HL-60 (cell line): ENCODE measurements at places on chromosomes 16 and 17.

DNA sequence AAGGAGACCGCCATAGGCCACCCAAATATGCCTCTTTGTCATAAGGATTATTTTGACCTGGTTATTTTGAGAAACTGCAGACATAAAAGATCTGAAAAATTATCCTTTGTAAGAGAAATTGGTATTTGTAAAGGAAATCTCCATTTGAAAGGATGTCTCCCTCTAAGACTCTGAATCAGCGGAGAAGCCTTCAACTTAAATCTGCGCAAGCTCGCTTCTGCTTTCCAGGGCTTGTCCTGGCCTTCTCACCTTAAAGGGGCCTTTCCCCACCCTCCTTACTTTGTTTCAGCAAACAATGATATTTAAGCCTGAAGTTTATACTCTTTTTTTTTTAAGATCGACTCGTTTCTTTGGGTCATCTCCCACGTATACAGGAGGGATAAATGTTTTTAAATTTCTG lies 34.5 kb downstream of the HSBP1 start:
- DNase-seq = no peak

GRCh38 chr16:68375801-68376536 lies 65.2 kb downstream of the PRMT7 start:
- no peak for DNase-seq

DNA sequence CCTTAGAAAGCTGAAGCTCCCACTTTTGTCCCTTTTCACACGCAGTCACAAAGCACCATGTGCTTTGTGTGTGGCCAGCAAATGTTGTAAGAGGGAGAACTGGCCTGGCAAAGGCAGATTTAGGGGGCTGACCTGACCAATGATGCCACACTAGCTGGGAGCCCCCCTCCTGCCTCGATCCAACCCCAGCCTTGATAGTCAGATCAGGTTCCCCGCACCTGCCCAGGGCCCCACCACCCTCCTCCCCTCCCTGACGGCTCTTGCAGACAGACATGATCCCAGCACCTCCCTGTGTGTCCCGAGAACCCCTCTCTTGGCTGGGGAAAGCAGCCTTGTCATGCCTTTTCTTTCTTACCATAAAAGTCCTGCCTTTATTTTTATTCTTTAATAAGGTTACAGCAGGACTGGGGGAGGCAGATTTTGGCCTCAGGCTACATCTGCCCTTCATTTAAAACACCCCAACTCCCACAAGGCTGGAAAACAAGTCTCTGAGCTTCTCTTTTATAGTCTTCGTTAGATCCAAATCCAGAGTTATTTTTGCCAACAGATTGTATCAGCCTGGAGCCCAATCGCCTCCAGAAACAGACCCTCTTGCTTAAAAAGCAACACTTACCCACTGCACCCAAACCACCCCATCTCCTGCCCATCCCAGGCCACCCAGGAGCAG lies 201.8 kb upstream of the CDH5 start:
- DNase-seq = no peak

DNA sequence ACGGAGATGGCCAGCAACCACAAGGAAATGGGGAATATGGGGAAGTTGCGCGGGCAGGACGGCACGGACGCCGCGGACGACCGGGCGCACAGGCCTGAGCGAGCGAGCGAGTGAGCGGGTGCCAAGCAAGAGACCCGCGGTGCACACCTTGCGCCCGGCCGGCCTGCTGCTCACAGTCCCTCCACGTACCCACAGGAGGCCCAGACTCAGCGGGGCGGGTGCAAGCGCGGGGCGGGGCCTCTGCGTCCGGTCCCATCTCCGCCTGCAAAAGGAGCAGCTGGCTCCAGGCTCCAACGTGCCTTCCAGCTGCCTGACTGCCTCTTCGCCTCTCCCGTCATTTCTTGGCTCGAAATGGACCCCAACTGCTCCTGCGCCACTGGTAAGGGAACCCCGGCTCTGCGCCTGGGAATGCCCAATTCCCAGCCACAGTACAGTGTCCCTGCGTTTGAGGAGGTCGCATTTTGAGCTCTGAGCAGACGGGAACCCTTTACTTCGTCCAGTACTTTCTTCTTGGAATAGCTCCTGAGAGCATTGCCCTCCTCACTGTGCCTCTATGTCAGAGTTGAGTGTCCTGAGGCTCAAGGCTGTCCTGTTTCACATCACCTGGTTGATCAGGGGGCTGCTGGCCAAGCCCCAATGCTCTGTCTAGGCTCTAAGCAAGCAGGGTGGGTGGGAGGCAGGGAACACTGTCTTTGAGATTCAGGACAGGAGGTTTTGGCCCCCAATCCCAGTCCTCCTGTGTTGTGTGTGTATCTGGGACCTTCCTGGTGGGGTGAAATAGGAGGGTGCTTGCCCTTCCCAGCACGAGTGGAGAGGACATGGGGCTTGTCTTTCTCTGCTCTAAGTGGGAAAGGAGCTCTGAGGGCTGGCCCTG lies 8.1 kb upstream of the MT1E start:
- DNase-seq = peak; percentile 25

DNA sequence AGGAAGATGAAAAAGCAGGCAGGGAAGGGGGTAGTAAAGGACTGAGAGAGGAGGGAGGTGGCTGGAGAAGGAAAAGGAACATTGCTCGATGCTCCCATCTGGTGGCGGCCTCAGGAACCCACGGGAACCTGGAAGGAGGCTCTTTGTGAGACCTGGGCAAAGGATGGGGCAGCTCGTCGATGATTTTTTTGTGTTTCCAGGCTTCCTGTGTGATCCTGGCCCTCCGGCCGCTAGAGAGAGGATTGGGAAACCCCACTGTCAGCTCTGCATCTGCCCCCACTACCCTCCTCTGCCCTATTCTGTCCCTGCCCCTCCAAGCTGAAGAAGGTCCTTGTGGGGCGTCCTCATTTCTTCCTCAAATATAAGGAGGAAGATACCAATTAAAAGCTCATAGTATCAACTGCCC lies 6.6 kb downstream of the WFIKKN2 start:
- DNase-seq = peak; percentile 30

- no peak for DNase-seq
These were observed 184.2 kb downstream of the KCNJ2 start for GRCh38 chr17:70353408-70354092.

GRCh38 chr17:63696381-63696961 lies 3.5 kb downstream of the LIMD2 start:
- peak; percentile 60 for DNase-seq

DNA sequence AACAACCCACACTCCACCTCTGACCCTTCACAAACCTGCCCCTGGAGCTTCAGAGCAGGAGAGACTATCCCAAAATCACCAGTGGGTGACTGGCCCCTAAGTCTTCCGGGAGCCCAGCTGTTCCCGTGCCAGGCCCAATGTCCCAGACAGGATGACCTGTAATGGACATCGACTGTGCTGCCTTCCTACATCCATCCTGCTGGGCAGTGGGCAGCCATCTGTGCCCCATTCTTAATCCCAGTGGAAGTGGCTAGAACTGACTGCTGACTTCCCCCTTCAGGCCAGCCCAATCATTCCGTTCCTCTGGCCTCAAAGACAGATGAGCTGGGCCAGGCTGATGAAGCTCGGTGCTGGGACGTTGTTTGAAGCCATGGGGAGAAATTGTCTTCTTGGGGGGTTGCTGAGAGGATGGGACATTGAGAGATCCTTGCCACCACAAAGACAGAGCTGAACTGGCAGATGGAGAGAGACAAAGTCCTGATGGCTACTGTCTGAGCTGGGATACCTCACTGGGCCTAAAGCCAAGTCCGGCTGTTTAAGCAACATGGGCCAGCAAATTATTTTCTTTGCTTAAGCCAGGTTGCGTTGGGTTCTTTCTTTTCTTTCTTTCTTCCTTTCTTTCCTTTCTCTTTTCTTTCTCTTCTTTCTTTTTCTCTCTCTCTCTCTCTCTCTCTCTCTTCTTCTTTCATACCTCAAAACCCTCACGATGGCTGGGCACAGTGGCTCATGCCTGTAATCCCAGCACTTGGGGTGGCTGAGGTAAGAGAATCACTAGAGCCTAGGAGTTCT lies 17.9 kb upstream of the ALOX15B start:
- DNase-seq = no peak

DNA sequence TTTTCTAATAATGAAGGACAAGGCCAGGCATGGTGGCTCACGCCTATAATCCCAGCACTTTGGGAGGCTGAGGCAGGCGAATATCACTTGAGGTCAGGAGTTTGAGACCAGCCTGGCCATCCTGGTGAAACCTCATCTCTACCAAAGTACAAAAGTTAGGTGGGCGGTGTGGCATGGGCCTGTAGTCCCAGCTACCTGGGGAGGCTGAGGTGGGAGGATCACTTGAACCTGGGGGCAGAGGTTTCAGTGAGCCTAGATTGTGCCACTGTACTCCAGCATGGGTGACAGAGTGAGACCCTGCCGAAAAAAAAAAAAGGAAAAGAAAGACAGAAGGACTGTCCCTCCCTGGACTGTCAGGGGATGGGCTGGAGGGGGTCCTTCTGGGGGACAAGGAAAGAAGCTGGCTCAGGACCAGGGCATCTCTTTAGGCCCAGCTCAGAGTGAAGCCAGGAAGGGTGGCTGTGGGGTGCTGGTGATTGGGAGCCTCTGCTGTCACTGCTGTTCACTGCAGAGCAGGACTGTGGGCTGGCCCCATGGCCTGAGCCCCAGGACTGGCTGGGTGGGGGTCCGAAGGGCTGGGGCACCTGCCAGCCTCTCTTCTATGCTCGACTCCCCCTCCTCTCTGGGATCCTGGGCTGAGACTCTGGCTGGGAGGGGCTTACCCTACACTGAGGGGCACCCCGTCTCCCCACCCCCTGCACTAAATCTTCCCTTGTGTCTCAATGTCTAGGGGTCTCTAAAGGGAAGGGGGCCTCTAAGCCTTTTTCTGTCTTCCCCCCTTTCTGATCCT lies 909 bp upstream of the ARHGAP23 start:
- DNase-seq = no peak

GRCh38 chr17:47996201-47996600 lies 25.3 kb downstream of the CDK5RAP3 start:
- DNase-seq = no peak
